ENCODE measurements at places on chromosomes 11 and 22. TPM values are rescaled to one million over a fixed set of nuclear protein-coding genes. Genes with fewer than 3 reads are reported as not detected.
A peak's percentile ranks its signal among the peaks of the same experiment; 100 is the strongest.

GRCh38 chr11:75793966-75794365, 21.0 kb upstream of the UVRAG start:
- no peak overlapping the region for H3K4me3 ChIP-seq
- H3K4me1 ChIP-seq: no peaks in the 10 kb centered on the region
- no peak for DNase-seq

CD44 gene
- total RNA-seq: 26.0 TPM

- DNase-seq: no peak
- no peak overlapping the region for H3K4me3 ChIP-seq
- no peak overlapping the region for H3K27ac ChIP-seq
- peaks cover 10% of the 10 kb centered on the region for H3K4me1 ChIP-seq
These were observed 34.3 kb downstream of the RCOR2 start for GRCh38 chr11:63882555-63883242.

- no peaks in the 10 kb centered on the region for H3K27me3 ChIP-seq
- DNase-seq: no peak
- no peak overlapping the region for H3K27ac ChIP-seq
- no peak overlapping the region for H3K4me3 ChIP-seq
- H3K36me3 ChIP-seq: no peaks in the 10 kb centered on the region
These were observed 4.4 kb upstream of the CTSD start for GRCh38 chr11:1768141-1768469.

PANX3 gene
- total RNA-seq: not detected

MUC5AC gene
- 0.03 TPM for total RNA-seq

GRCh38 chr11:123125169-123125568, 63.2 kb upstream of the HSPA8 start:
- H3K4me3 ChIP-seq: no peak overlapping the region
- H3K27me3 ChIP-seq: no peaks in the 10 kb centered on the region
- no peak overlapping the region for H3K27ac ChIP-seq
- no peak for DNase-seq
- no peaks in the 10 kb centered on the region for H3K36me3 ChIP-seq

GRCh38 chr22:35441489-35442100, 41.7 kb downstream of the MCM5 start:
- no peaks in the 10 kb centered on the region for H3K27me3 ChIP-seq
- H3K4me1 ChIP-seq: no peaks in the 10 kb centered on the region
- no peak overlapping the region for H3K4me3 ChIP-seq
- no peak for DNase-seq
- no peaks in the 10 kb centered on the region for H3K36me3 ChIP-seq

DNA sequence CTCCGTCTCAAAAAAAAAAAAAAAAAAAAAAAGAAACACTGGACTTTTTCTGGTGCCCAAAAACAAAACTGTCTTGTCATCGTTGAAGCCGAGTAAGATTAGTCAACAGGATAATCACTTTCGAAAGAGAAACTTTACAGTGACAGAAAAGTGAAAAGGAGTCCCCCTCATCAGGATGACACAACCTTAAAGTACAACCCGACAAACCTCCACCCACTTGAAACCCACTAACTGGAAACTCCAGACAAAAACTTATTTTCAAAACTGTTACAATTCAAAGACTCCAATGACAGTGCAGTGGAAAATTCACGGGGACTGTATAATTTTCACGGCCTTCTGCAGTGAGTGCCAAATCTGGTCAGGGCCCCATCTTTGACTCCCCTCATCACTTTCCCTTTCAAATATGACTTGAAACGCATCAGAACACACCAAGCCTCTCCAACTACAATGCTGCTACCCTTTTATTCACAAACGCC, 1.3 kb downstream of the DENND5A start:
- H3K4me1 ChIP-seq: peaks cover 5% of the 10 kb centered on the region
- no peak overlapping the region for H3K27ac ChIP-seq
- no peaks in the 10 kb centered on the region for H3K36me3 ChIP-seq
- peak overlapping the region; percentile 84 for H3K4me3 ChIP-seq
- no peaks in the 10 kb centered on the region for H3K27me3 ChIP-seq
- no peak for DNase-seq

MISFA gene
- total RNA-seq: 4.6 TPM

DNA sequence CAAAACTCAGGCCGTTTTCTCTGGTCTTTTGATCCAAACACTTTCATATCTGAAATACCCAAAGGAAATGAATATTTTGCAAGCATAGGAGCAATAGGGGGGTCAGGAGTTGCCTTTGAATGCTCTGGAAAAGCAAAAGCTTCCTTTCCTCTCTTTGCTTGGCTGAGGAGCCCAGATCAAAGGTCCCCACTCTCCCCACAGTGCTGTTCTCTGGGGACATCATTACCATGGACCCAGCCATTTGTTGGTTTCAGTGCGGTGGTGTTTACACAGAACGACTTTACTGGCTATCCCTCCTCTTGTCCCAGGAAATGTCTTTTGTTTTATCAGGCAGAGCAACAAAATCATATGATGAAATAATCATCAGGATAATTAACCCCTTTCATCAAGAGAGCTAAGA, 1089.1 kb downstream of the TBC1D22A start:
- H3K27ac ChIP-seq: peak overlapping the region; percentile 57
- H3K4me1 ChIP-seq: peaks cover 6% of the 10 kb centered on the region
- no peak for DNase-seq
- H3K36me3 ChIP-seq: no peaks in the 10 kb centered on the region
- H3K4me3 ChIP-seq: no peak overlapping the region

PLAAT5 gene
- 3.8 TPM for total RNA-seq

GRCh38 chr11:61290905-61291690, 4.0 kb downstream of the VWCE start:
- no peak overlapping the region for H3K4me3 ChIP-seq
- H3K36me3 ChIP-seq: no peaks in the 10 kb centered on the region
- no peaks in the 10 kb centered on the region for H3K27me3 ChIP-seq
- H3K4me1 ChIP-seq: peaks cover 12% of the 10 kb centered on the region
- DNase-seq: no peak

GRCh38 chr22:46578251-46578823, 40.9 kb upstream of the CELSR1 start:
- H3K36me3 ChIP-seq: no peaks in the 10 kb centered on the region
- peak overlapping the region; percentile 71 for H3K4me3 ChIP-seq
- DNase-seq: no peak
- H3K27ac ChIP-seq: no peak overlapping the region

GRCh38 chr11:70935006-70935768, 317.2 kb downstream of the SHANK2 start:
- no peak overlapping the region for H3K4me3 ChIP-seq
- no peaks in the 10 kb centered on the region for H3K4me1 ChIP-seq
- no peak for DNase-seq
- H3K27me3 ChIP-seq: no peaks in the 10 kb centered on the region
- no peak overlapping the region for H3K27ac ChIP-seq

All from ovary (tissue), 10 donors.